Nucleus accumbens (tissue), 56 donors: ENCODE measurements at places on chromosomes 5 and 9.

- no peak for DNase-seq
Observed at GRCh38 chr5:151070449-151070848, 10.4 kb downstream of the TNIP1 start.

- DNase-seq: no peak
Observed at GRCh38 chr5:6829150-6829784, 116.0 kb downstream of the TENT4A start.

DNA sequence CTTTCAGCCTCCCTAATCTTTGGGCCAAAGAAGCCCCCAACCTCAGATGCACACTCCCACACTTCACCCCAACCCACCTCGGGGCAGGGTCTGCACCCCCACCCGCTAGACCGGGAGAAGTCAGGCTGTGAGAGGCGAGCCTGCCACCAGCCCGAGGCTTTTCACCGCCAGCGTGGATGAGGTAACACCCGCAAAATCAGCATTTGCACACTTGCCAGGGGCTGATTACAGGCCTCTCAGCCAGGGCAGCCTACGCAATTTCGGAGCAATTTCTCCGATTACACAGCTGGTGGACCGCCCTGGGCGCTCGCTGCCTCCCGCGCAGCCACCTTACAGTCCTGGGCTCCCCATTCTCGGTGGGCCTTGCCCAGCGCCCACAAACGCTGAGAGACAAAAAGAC lies 68.5 kb downstream of the FOXD1 start:
- DNase-seq: no peak

- no peak for DNase-seq
Observed at GRCh38 chr9:126217250-126217653, 109.4 kb upstream of the MVB12B start.

DNA sequence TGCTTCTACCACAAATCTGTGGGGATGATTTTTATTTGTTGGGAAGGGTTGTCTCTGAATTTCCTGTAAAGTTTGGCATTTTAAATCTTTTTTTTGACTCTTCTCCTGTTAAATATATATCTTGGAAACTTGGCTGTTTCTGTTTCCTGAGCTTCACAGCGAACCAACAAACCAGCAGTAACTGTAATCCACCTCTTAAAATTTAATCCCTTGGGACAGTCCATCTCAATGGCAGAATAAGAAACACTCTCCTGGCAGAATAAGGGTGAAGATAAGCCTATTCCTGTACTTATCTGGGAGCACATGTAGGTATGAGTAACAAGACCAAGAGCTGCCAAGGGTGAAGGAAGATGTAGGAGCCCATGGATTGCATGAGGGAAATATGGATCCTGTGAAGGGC lies 73.1 kb upstream of the RPS23 start:
- no peak for DNase-seq

DNA sequence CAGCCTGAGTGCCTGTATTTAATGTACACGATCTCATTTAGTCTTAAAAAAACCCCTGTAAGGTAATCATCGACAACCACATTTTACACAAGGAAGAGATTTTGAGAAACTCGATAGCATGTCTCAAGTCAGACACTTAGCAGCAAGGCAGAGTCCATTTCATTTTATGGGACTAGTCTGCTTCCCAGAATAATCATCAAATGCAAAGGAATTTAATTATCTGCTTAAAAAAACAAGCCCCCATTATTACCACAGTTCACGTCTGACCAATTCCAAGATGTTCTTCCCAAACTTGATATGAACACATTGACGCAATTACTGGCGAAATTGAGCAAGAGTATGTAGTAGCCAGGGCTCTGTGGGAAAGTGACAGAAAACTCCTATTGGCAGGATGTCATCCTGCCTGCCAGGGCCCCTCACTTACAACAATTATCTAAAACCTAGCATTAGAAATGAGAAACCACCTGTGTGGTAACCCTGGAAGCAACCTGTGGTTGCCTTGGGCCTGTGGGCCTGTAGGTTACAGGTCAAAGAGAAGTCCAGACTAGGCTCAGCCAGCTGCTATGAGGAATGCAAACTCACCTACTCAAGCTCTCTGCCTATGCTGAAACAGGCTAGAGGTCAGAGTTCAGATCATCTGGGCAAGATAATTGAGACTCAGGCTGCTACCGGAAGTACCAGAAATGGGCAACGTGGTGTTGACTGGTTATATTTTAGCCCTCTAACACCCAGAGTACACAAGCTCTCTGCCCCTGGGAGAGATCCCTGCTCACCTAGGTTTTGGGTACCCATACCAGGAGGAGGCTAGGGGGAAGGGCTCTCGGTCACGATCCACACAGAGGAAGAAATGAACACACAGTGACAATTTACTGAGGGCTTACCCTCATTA lies 1.6 kb downstream of the B4GALT1 start:
- DNase-seq: no peak

GRCh38 chr5:166188501-166189325 lies 2102.7 kb upstream of the WWC1 start:
- DNase-seq: no peak

DNA sequence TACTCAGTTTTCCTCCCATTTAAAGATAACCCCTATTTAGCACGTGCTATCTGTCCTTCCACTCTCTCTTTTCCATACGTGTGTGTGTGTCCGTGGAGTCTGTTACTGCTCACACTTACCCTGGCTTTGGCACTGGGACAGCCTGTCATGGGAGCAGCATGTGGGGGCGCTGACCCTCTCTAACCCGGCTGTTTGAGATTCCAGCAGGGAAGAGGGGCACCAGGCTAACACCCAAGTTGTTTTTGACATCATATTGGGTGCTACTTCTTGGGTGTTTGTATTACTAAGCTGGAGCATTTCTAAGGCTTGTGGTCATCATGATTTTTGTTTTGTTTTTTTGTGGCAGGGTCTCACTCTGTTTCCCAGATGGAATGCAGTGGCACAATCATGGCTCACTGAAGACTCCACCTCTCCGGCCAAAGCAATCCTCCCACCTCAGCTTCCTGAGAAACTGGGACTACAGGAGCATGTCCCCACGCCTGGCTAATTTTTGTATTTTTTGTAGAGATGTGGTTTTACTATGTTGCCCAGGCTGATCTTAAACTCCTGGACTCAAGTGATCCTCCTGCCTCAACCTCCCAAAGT lies 56.9 kb upstream of the SIMC1 start:
- DNase-seq: no peak

- no peak for DNase-seq
Observed at GRCh38 chr5:1842004-1842819, 40.5 kb downstream of the IRX4 start.

GRCh38 chr9:69149321-69149807 lies 24.7 kb upstream of the TJP2 start:
- DNase-seq: no peak

GRCh38 chr5:160158087-160158486 lies 38.8 kb upstream of the PWWP2A start:
- DNase-seq: no peak

DNA sequence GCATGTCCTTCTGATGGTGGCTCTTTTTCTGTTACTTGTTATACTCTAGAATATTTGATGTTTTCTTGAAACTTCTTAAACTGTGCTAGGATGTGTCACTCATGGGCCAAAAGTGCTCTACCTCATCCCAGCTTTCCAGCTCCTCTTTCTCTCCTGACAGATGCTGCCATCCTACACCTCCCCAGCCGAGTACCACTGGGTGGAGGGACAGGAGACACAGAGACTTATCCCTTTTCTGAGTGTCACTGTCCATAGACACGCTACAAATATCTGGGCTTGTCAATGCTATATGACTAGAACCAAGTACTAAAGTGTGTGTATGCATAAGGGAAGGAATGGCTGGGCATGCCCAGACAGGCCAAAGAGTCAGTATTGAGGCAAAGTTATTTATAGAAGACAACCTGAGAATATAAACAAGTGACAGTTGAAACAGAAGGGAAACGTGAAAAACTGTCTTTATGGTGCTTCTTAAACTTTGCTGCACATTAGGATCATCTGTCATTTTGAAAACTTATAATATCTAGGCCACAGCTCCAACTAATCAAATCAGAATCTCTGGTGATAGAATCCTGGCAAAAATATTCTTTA lies 188.0 kb downstream of the CARTPT start:
- DNase-seq: no peak

DNA sequence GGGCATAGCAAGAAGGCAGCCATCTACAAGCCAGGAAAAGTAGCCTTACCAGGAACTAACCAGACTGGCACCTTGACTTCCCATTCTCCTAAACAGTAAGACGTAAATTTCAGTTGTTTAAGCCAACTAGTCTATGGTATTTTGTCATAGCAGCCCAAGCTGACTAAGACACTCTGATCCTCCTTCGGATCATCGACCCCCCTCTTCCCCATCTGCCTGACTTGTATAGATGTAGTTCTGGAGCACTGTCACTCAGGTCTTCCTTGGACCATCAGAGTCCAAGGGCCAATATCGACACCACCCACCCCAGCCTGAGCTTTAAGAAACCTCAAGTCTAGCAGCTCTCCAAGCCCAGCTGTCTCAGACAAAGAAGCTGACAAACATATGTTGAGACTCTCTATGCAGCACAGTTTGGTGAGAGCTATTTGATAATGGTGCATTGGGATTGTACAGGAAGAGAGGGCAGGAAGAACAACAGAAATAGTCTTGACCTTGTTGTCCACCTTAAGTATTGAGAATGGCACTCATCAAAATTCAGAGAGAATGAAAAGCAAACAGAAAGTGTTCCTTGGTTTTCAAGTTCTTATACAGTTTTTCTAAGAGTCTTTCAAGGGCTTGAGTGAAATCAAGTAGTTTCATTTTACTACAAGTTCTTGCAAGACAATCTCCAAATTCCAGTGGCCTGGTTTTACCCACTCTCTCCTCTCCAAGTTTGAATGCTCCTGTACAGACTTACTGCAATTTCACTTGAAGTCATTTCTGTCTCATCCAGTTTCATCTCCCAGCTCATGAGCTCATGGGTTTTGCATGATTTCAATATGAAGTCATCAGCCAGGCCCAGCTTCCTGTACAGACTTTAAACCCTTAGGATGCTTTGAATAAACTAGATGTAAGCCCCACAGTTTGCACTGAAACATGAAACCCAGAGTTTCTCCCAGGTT lies 122.3 kb upstream of the RAI14 start:
- DNase-seq: no peak

GRCh38 chr9:89372230-89372816 lies 54.0 kb downstream of the SECISBP2 start:
- no peak for DNase-seq

DNA sequence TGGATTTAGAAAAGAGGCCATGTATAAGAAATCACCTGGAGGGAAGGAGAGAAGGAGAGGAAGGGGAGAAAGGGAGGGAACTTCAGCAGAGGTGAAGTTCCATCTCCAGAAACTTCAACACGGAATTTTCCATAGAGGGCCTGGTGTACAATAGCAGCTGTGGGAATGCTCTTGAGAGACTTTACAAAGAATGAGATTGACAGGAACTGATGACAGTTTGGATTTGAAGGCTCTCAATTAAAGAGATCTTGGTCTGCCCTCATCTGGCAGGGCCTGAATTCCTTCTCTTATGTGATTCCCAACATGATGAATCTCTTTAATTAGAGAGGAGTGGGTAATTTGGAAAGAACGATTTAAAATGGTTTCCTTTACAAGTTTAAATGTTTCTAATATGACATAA lies 143.5 kb downstream of the MLLT3 start:
- no peak for DNase-seq

GRCh38 chr5:143263272-143263810 lies 140.1 kb downstream of the NR3C1 start:
- DNase-seq: no peak

GRCh38 chr9:27029186-27029585 lies 23.7 kb upstream of the LRRC19 start:
- no peak for DNase-seq

GRCh38 chr9:137832191-137832700 lies 45.3 kb upstream of the CACNA1B start:
- DNase-seq: no peak

GRCh38 chr9:114370968-114371320 lies 16.8 kb downstream of the AKNA start:
- DNase-seq: peak; percentile 94

GRCh38 chr5:140000332-140000731 lies 42.8 kb downstream of the NRG2 start:
- no peak for DNase-seq

DNA sequence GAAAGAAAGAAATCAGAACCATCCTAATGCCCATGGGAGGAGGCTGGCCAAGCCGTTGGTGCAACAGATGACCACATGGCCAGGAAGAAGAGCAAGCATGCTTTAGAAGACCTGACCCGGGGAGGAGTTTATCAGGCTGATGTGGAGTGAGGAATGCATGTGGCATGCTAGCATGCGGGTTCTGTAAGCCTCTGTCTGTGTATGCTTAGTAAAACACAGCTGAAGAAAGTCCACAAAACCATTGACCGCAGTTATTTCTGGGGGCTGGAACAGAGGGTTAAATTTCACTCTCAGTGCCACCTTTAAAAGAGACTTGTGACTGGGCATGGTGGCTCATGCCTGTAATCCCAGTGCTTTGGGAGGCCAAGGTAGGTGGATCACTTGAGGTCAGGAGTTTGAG lies 19.1 kb downstream of the GFI1B start:
- no peak for DNase-seq

DNA sequence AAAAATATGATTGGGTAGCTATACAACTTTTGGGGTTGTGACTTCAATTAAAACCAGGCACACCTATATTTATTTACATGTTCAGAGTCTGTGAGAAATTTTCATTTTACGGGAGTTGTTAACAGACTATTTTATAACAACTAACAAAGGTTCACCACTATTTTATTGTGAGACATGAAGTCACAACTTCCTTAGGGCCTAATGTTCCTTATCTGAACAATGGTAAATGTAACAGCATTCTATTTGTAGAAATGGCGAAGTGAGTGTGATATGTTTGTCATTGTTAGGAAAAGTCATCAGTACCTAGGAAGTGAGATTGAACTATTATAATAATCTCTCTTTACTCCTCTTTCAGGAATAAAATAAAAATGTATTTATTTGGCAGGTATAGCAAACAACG lies 67.4 kb downstream of the CSNK1G3 start:
- DNase-seq: no peak

DNA sequence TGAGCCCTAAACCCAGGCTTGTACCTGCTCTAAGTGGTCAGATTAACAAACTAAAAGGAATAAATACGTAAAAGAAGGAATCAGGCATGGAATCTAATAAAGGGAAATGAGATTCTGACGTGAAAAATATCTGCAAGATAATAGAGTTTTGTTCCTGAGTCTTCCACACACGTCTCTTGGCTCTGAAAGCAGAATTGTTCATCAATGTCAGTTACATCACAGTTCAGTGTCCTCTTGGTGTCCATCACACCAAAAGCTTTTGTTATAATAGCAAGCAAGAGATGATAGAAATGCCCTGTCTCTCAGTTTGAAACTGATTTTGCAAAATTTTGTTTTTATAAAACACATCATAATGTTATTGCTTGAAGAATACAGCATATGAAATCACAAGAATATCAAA lies 34.7 kb upstream of the NMUR2 start:
- no peak for DNase-seq

GRCh38 chr9:137758067-137758466 lies 119.5 kb upstream of the CACNA1B start:
- DNase-seq: no peak

DNA sequence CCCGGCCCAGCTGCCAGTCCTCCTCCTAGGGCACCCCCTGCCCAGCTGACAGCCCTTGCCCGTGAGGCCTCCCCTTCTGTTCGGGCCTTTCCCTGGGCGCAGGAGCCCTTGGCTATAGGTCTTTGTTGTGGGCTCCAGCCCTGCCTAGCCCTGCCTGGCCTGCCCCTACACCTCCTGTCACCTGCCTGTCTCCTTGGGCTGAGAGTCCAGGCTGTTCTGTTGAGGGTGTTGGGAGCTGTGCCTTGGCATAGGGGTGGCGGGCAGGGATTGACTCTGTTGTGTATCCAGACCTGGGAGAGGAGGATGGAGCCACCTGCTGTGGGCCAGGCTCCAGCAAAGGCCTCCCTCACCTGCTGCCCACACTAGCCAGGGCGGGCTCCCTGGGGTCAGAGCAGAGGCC lies 11.6 kb downstream of the FCN2 start:
- no peak for DNase-seq

- DNase-seq: no peak
Observed at GRCh38 chr9:38284039-38284575, 108.4 kb upstream of the ALDH1B1 start.
